CMK (cell line): ENCODE measurements at places on chromosomes 5 and 9.

GRCh38 chr9:18569941-18570630 is 96.1 kb downstream of the ADAMTSL1 start:
- DNase-seq: no peak

DNA sequence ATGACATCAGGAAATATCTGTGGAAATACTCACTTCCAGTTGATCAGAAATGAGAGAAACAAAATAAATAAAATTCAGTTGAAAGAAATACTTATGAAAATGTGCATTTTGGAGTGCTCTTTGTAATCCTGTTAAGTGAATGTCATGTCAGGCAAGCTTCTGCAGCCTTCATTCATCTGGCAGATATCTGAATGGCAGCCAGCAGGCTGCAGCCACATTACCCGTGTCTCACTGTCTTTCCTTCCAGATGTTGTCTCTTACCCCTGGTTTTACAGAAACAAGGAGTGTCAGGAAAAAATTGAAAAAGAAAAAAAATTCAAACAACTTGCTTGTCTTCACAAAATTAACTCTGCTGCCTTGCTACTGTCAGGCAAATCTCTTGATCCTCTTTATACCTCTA is 445.0 kb upstream of the RIOK2 start:
- DNase-seq: no peak

DNA sequence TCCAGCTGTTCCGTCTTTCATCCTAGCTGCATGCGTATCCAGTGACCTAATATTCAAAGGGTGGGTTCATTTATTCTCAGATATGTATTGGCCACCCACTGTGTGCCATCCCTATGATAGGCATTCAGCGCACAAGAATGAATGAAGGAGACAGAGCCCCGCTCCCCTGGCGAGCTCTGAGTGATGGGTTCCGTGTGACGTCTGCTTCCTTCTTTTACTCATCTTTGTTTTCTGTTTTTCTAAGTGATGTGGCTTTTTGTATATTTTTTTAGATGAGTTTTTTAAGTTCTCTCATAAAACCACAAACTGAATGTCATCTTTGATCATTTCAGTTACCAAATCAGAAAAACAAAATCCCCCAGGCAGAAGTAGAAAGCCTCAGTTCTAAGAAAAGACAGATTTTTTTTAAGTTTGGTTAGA is 168.3 kb upstream of the OTULINL start:
- no peak for DNase-seq

- no peak for DNase-seq
These were observed 92.9 kb downstream of the ANKRD18A start for GRCh38 chr9:38527503-38527902.

DNA sequence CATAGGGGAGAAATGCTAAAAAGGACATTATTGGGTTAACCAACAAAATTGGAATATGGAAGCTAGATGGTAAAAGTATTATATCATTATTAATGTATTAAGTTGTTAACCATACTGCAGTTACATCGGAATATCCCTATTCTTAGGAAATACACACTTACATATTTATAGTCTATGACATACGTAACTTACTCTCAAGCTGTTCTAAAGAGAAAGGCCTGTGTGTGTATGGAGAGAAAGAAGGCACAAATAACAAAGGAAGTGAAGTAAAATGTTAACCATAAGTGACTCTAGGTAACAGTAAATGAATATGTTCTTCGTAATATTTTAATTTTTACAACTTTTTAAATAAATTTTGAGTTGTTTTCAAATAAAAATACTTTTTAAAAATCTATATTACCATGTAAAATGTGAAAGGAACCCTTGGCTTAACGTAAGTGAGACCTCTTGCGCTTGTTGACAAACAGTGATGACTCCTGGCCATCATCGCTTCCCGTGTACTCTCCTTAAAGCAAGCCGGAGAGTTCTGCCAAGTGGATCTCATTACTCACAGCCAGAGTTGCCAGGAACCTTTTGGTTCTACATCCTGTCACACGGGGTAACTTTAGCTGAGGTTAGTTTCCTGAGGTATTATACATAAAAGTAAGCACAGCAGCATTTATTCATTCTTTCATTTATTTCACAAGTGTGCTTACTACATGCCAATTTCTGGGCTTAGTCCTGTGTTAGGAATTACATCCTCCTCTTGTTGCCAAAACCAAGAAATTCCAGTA is 165.4 kb downstream of the EPB41L4A start:
- no peak for DNase-seq

DNA sequence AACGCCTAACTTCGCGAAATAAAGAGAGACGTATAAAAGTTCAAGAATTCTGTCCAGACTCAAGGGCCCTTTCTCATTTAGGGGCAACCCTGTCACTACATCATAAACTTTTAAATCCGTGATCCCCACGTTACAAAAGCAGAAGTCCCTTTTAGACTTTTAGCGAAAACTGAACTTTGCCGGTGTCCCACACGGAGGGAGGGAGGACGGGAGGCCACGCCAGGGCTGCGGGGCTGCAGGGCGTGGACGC is 515 bp upstream of the F2R start:
- DNase-seq: no peak

DNA sequence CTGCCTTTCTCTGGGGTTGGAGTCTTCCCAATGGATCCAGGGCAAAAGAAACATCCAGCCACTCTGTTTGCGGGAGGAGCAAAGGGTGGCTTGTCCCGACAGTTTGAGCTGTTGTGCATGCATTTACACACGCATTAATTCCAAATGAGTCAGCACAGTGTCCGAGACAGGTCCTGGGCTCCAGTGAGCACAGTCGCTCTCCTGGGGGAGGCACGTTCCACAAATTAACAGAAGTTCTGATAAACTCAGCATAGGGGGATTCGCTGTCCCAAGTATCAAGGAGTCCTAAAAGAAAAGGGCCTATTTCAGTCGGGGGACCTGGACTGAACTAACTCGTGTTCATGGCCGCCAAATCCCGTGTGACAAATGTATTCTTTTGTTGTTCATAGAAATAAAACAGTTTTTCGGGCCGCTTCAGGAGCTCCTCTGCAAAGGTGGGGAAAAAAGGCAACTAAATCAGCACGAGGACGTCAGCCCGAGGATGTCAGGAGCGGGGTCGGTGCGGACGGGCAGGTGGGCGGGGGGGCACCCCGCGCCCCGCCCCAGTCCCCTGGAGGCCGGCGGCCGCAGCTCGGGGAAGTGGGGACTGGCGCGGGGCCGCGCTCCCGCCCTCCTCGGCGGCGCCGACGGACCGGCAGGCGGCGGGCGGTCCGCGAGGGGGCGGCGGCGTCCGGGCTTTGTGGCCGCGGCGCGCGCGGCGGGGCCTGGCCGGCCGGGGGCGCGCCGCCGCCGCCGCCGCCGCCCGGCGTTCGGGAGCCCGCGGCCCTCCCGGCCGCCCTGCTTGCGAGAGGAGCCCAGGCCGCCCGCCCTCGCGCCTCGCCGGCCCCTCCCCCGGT is at the start of gene MSANTD3:
Gene MSANTD3, plus strand, starts transcription at position 614 of the 836 bp plus-strand sequence. CDS start 14,796 bp downstream, outside the sequence.
- DNase-seq: no peak

DNA sequence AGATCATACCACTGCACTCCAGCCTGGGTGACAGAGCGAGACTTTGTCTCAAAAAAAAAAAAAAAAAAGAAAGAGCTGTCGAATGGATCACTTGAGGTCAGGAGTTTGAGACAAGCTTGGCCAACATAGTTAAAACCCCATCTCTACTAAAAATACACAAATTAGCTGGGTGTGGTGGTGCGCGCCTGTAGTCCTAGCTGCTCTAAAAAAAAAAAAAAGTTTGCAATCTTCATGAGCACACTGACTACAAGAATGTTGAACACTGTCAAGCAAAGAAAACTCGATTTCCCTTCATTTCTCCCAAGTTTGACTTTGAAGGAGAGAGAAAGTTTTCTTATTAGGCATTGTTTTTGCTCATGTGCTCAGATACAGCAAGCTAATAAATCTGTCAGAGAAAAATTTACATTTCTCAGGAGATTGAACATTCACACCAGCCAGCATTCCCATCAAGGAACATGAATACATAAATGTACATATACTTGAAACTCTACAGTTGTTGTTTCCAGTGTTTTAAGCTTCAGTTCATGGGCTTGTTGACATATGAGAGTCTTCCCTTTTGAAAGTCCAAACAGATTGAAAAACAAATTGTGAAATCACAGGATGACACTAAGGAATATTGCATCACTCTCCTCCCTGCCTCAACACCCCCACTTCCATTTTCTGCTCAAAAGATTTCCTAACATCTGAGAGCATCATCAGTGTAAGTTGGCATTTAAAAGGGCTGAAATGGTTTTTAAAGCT is 81.8 kb downstream of the ARRDC3 start:
- DNase-seq: no peak

DNA sequence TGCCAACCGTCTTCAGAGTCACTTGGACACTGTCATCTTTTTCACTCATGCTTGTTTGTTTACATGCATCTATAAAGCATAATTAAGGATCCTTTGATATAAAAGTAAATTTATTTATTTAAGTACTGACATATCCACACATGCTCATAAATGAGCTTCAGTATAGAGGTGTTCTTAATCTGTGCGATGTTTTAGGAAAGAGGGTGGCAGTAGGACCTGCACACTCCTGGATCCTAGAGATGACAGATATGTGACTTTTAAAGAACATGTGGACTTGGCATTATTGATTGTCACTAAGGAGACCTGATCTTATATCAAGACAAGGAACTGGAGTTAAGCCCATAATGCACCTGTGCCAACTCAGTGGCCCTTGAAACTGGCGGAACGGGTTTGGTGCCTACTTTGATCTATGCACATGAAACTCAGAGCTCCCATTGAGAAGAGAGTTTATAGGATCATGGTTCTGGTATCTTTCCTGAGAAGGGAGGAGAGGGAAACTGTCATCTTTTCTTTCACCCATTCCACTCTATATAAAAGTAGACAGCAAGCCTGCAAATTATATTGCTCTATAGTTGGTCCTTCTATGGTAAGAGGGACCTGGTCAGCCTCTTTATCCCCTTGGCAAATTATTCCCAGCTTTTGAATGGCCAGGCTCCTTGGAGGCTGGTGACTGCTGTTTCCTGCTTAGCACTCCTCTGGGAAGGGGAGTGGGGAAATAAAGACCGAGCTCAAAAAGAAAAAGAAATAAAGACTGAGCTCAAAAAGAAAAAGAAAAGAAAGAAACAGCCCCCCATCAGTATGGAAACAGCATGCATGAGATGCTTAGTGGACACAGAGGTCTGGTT is 57.8 kb upstream of the LIFR start:
- no peak for DNase-seq

DNA sequence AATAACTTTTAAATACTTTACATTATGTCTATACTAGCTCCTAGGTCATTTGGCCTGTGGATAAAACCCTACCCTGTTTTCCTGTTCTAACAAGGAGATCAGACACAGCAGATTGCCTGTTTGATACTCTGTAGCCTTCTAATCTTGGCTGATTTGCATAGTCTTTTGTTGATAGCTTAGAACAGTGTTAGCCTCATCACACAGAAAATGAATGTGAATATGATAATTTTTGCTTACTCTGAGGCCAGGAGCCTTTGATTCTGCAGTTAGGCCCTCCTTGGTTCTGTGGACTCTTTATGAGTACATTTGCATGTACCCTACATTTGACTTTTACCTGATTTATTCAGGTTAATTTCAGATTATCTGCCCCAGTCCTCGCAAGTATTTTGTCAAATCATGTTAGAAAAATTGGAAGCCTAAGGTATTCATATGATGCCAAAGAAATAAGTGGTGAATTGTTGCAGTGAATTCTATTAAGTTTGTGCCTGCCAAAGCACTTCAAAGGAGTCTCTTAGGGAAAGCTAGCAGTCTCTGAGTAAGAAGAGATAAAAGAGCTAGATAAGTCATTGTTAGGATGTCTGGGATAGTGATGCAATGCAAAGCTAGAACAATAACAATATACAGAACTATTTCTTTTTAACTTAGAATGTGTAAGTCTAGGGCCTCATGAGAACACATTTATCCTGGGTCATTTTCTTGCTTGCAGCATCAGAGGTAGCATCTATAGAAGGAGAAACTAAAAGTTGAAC is 56.4 kb downstream of the SCAMP1 start:
- no peak for DNase-seq

DNA sequence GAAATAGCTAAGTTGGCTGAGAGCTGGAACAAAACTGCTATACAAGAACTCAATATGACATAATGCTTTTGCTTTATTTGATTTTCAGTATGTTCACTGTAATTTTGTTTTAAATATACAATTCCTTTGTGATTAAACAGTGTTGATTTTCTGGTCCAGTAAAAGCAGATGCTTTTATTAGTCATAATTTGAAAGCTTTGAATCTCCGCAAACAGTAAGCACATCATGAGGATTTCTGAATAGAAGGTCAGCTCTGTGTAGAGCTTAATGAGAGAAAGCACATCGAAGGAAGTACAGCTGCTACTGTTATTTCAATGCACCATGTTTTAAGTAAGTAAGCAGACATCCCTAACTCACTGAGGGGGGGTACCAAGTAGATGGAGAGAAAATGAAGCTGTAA is 701.3 kb upstream of the ACO1 start:
- no peak for DNase-seq

GRCh38 chr5:56310711-56311204 is 77.6 kb upstream of the ANKRD55 start:
- peak; percentile 49 for DNase-seq

DNA sequence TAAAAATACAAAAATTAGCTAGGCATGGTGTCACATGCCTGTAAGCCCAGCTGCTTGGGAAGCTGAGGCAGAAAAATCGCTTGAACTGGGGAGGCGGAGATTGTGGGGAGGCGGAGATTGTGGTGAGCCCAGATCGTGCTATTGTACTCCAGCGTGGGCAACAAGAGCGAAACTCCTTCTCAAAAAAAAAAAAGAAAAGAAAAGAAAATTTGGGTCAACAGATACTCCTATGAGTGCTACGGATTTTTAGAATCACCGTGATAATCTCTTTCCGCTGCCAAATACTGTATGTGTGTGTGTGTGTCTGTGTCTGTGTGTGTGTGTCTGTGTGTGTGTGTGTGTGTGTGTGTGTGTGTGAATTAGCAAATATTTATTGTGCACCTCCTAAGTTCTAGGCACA is 64.4 kb downstream of the ARRDC3 start:
- DNase-seq: no peak

DNA sequence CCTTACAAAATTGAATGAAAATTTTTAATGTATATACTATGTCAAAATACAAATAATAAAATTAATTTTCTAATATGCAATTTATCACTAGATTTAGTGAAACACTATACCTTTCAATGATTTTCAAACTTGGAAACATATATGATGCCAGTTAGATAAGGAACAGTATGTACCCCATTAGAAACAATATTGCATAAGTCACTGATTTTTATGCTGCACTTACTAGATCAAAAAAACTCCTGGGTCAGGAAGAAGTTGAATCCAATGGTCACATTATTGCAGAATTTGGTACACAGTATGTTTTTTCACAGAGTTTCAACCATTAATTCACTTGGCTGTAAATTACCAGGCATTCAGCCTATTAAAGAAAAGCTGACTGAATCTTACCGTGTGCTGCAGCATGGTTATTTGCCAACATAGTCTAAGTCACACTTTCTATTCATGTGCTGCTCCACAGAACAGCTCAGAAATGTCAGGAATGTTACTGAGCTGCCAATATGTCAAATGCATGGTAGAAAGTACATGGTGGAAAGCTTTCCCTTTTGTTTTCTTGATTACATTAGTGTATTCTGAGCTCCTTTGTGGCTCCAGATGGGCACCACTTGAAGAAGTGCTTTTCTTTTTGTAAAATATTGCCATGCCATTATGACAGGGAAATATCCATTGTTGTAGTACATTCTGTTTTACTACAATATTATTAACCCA is 9.9 kb upstream of the PRR16 start:
- no peak for DNase-seq

- DNase-seq: no peak
These were observed 316.3 kb downstream of the FAM170A start for GRCh38 chr5:119945691-119946090.
